Pulmonary artery endothelial cell (primary cell): ENCODE measurements at places on chromosomes 16 and 17.

DNA sequence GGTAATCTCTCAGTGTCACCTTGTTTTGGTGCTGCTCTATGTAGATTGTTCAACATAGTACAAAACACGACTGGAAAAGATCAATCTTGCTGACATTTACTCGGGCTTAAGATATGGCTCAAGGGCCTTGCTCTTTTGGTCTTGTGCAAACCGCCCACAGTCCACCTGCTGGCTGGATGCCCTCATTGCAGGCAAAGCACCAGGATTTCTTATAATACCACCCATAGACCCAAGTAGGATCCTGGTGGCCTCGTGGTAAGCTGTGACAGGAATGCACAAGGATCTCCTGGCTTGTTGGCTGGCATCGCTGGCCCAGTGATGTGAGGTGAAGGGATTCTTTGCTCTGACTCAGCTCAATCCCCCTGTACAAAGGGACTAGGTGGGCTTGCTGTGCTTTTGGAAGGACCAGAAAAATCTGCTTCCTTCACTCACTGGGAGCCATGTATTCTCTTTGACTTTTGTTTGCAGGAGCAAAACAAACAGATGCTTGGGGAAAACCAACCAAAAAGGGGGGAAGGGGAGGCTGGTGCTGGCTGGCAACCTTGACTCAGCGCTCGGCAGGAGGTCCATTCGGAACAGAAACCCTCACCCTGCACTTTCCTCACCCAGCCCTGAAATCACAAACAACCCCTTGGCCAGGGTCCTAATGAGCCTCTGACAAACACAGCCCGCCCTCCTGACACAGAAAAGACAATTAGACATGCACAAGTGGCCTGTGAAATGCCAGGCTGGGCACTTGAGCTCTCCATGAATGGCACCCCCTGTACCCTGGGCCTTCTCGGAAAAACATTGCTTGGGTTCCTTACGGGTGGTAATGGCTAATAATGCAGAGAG is 36.6 kb upstream of the MED9 start:
- no peak for DNase-seq

GRCh38 chr16:57236022-57236350 is 9.1 kb upstream of the ARL2BP start:
- DNase-seq: no peak

GRCh38 chr16:51565184-51565583 is 414.1 kb upstream of the SALL1 start:
- DNase-seq: no peak

- no peak for DNase-seq
These were observed 27.3 kb upstream of the CNOT1 start for GRCh38 chr16:58656899-58657298.

DNA sequence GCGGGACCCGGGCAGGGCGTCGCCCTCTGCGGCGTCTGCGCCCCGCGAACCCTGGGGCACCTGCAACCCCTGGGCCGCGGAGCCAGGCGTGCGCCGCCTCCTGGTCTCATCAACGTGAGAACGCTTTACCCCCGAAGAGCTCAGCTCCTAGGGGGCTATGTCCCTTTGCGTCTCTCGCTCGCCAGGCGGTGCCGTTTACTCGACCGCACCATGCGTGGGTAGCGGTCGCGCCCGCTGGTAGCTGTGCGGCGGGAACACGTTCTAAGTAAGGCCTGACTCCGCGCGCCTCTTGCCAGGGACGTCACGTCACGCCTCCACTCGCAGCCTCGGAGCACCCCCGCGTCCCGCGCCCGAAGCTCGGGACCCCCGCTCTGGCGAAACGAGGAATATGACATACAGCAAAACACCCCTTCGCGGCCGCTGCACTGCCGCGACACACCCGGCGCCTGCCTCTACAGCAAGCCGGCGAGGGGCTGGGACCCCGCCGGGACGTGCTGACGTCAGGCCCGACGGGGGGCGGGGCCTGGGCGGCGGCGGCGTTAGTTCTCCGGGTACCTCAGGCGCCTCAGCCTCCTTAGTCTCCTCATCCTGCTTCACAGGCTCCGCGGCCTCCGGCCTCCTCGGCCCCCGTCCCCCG is at the start of gene RAB11FIP3:
Gene RAB11FIP3, plus strand, starts transcription at position 568 of the 637 bp plus-strand sequence. CDS start 358 bp downstream, outside the sequence.
- DNase-seq: peak; percentile 49

DNA sequence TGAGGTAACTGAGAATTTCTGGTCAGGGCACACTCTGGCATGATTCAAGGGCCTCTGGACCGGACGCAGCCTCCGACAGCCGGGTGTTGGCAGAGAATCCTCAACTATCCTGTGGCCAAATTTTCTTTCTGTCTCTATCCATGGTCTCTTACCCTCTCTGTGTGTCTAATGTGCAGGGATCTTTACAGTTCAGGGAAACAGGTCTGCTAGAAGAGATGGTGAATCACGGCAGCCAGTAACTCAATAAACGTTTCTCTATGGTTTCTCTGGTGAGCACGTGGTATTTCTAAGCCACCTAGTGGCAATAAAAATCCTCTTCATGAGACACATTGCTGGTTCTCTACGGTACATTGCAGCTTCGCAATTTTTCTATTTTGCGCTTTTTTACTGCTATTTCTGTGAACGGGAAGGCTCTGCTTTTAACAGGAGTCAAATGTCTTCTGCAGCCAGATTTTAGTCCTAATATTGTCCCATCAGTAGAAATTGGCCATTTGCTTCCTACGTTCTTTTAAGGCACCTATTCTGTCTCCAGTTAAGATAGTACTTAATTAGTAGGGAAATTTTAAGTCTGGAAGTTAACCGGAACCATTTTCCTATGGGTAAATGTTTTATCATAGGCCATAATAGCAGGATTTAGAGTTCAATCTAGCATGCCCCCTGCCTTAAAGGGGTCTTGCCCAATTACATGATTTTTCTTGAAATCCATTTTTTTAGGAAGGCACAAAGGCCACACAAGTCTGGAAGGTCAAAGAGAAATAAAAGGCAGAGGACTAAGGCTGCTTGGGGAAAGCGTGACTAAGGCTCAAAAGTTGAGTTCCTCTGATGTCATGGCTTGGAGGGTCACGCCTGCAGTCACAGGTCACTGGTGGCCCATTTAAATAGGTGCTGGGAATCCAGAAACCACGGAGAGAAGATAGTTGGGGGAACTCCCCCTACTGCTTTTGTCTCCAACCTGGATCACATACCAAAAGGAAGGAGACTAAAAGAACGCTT is 31.5 kb downstream of the QPRT start:
- peak; percentile 30 for DNase-seq

DNA sequence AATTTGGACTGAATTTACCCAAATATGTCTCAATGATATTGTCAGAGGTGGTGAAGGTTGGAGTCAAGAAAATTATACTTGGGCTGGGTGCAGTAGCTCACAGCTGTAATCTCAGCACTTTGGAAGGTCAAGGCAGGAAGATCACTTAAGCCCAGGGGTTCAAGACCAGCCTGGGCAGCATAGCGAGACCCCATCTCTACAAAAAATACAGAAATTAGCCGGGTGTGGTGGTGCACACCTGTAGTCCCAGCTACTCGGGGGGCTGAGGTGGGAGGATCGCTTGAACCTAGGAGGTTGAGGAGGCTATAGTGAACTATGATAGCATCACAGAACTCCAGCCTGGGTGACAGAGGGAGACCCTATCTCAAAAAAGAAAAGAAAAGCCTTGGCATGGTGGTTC is 40.9 kb downstream of the LAT start:
- DNase-seq: no peak

DNA sequence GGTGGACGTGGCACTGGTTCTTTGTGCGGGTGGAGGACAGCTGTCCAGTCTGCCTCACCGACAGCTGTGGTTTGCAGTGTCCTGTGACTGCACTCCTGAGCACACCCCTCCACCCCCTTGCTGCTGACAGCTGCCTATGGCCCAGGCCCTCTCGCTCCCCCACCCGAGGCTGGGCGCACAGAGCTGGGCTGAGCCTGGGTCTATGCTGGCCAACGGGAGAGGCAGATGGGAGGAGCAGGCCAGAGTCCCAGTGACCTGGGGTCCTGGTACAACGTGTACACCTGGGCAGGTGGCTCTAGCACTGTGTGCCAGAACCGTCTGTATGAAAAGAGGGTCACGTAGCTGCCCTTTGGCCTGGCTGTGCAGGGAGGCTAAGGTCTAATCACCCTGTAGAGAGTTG is 30.5 kb downstream of the BAIAP2 start:
- no peak for DNase-seq

DNA sequence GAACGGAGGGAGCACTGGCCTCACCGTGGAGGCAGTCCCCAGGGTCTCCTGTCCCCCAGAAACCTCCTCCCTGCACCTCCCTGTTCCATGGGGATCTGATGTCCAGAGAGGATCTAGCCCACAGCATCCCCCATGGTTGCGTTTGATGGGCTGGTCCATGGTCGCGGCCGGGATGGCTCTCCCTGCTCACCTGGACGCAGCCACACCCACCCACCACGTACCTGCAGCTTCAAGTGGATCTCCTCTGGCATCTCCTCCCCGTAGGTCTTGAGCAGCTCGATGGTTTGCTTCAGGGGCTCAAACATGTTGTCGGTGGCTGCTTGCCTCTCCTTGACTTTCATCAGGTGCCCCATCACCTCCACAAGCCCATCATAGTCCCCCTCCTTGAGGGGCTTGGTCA is 47.9 kb downstream of the DNAH17 start:
- DNase-seq: no peak

- DNase-seq: no peak
These were observed 28.5 kb downstream of the MAF start for GRCh38 chr16:79571903-79572535.

DNA sequence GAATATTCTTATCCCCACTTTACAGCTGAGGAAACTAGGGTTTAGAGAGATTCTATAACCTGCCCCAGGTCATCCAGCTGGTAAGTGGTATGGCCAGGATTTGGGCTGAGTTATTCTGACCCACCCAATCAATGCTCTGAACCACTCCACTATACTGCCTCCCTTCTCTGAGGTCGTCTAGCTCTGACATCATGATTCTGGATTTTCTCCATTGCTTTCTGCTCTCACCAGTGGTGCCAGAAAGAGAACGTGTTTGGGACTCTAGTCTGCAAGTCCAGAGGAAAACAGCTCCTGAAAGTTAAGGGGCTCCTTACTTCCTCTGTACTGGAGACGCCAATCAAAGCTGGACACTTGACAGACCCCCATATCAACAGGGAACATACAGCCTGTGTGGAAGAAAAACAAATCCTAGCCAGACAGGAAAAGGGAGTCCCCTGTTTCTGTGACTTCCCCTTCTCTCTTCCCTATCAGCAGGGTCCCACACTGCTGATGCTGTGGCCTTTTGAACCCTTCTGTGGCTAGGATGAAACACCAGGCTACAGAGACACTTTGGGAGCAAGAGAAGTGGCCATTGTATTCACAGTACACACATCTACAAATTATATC is 6.0 kb upstream of the EZH1 start:
- no peak for DNase-seq

DNA sequence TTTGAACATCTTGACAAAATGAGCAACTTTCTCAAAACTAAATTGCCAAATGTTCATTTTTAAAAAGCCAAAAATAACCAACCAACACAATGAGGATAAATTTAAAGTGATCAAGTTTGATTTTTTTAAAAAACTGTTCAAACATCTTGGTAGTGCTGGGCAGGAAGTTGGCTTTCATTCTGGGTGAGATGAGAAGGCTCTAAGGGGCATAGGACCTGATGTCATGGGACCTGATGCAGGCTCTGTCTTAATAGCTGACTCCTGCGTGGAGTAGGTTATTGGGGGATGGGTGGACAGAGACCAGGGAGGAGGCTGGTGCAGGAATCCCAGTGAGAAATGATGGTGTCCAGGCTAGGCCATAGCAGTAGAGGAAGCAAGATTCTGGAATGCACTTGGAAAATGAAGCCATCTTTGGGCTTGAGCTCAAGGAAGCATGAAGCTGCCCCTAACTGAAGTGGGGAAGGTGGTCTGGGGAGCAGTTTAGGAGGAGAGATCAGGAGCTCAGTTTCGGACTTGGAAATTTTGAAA is 20.4 kb downstream of the NLRC5 start:
- no peak for DNase-seq

DNA sequence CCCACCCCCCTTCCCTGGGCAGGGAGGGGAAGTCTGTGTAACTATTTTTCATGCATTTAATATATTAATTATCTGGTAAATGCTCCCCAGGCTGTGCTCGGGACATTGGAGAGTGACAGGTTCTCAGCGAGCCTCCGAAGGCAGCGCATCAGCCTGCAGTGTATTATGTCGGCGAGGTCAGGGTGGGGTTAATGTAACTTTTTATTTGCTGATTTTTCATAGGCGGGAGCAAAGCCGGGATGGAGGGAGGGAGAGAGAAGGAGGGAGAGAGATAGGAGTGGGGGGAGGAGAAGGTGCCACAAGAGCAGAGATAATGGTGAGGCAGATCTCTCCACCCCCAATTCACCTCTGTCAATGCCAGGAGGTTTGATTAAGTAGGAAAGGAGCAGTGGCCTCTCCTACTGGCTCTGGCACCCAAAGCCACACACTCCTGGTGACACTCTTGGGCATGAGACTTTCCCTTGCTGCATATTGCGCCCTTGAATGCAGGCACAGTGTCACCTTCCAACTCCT is 104.0 kb downstream of the MRM1 start:
- DNase-seq: no peak

DNA sequence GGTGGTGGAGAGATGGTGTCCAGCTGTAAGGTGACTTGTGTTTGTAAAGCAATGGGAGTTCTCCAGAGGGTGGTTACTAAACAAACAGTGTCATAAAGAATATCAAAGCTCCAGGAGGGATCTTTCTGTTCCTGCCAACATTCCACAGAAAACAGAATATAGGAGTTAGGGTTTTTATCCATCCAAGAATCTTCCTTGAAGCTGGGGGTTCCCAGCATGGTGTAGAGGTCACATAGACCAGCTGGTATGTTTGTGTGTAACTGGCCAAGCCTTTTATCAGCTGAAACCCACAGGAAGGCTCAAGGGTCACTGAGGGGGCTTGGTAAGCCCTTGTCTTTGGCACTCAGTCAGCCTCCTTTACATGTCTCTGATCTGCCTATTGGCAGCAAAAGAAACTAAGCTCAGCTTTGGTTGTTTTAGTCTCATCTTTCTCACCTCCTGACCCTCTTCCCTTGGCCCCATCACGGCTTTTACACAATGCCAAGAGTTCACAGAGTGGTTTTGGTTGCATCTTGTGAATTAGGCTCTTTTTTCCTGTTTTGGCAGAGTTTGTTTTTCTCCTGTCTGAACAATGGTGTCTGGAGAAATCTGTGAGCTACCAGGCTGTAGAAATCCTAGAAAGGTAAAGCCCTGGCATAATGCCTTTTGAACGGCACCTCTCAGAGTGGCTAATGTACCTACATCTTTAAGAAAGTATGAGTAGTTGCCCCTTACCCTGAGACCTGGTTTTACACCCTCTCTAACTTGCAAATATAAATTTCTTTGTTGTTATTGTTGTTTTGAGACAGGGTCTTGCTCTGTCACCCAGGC is 4.6 kb downstream of the CNTD1 start:
- no peak for DNase-seq
